ENCODE measurements at places on chromosomes 4 and X.

DNA sequence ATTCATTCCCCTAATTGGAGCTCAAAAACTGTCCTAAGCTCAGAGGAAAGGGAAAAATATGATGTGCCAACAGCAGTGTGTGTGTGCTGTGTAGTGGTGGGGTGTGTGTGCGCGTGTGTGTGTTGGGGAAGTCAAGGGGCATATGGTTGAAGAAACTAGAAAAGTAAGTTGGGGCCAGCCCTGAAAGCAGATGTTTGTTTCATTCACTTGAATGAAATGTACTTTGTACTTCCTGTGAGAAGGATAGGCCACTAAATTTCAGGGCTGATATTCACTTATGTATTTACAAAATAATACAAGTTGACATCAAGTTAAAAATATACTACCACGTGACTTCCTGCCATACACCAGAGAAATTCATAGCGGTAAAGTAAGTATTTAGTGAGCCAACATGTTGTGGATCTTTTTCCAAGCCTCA, 151.3 kb upstream of the JADE1 start:
- peak; percentile 69 for DNase-seq

DNA sequence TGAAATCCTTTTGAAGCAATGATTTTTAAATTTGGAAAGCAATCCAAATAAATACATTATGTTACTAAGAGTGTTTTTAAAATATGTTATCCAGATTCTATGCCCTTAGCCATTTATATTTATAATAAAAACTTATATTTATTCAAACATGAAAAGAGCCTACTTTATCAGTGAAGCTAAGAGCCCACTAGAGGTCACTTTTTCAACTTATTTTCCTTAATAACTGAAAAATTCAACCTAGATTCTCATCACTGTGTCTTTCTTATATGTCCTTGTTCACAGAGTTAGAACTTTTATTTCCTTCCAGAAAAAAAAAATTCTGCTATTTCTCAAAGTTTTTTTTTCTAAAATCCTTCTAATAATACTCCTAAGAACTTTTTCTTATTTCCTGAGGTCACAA, 23.9 kb downstream of the PRDM8 start:
- DNase-seq = no peak

GRCh38 chrX:72176981-72177380, 4.6 kb upstream of the PIN4 start:
- DNase-seq = peak; percentile 4

GRCh38 chrX:11533199-11533651, 132.5 kb downstream of the ARHGAP6 start:
- DNase-seq = peak; percentile 65

GRCh38 chrX:57596109-57596508, 4.3 kb downstream of the ZXDB start:
- DNase-seq = no peak

- no peak for DNase-seq
Observed at GRCh38 chr4:114791976-114792375, 193.4 kb downstream of the UGT8 start.

GRCh38 chrX:119340606-119341205, 58.4 kb upstream of the SLC25A43 start:
- no peak for DNase-seq

GRCh38 chrX:25049357-25049756, 33.6 kb upstream of the ARX start:
- DNase-seq = peak; percentile 4

DNA sequence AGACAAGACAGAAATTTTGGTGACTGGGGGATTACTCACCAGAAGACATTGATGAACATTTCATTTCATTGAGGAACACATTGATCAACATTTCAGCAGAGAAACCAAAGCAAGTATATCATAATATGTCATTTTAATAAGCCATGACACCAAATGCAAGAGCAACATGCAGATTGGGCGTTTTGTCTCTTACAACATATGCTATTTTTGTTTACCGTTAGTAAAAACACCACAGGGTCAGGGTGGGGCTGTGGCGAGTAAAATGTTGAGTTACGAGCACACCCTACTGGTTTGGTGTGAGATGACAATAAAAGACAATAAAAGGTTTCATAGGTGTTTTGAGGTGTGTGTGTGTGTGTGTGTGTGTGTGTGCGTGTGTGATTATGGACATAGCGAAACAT, 294.5 kb downstream of the PDGFC start:
- DNase-seq = no peak

DNA sequence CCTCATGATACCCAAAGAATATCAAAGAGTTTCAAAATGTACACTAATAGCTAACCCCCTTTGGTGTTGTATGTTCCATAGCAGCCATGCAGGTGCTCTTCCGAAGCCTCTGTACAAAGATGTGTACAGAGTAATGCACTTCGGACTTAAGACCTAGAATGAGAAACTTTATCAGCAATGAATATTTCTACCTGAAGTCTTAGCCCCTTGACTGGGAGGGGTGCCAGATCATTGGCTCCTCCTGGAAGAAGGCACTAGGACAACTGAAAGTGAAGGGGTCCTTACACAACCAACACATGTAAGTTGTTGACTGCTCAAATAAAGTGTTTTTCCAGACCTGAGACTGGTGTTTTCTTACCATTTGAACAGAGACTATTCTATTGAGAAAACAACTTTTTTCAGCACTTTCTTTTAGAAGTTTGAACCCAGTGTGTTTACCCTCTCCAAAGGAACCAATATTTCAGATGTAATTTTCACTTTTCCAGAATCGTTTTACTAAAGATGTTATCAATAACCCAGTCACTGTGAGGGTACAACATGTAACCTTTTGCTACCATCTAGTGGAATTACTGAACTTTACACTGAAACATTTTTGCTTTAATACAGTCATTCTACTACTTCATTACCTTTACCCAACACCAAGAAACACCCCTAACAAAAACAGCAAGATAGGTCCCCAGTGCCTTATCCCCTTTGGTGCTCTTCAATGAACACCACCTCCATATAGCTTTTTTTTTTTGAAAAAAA, 33.3 kb upstream of the PRDX4 start:
- DNase-seq = no peak

GRCh38 chr4:148289740-148290139, 152.5 kb downstream of the NR3C2 start:
- no peak for DNase-seq

- no peak for DNase-seq
Observed at GRCh38 chr4:125235971-125236370, 78.8 kb upstream of the FAT4 start.

GRCh38 chr4:165053645-165054044, at the start of gene TRIM75:
TRIM75 (plus strand) TSS chr4:165053866; CDS start chr4:165059148, 5,282 bp downstream.
- no peak for DNase-seq

DNA sequence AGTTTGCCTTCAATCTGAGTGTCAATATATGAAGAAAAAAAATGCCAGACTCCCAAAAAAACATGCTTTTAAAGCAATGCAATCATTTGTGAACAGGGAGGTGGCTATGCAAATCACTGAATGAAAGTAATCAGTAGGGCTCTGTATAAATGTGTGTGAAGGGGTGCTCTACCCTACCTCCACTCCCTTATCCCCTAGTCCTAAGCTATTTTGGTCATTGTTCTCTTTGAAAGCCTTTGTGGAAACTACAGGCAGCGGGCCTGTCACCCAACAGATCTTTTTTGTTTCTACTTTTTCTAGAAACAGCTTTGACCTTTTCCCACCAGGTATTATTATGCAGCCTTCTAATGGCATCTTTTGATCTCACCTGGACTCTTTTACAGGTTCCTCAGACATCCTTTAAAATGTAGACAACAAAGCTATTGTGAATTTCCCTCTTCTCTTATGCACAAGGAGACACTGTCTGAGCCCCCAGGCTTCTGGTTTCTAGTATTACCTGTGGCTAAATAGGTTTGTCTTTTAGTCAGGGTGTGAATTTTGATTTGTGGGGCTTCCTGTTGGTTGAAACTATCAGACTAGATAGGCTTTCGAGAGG, 9.2 kb downstream of the BOD1L1 start:
- DNase-seq = no peak

DNA sequence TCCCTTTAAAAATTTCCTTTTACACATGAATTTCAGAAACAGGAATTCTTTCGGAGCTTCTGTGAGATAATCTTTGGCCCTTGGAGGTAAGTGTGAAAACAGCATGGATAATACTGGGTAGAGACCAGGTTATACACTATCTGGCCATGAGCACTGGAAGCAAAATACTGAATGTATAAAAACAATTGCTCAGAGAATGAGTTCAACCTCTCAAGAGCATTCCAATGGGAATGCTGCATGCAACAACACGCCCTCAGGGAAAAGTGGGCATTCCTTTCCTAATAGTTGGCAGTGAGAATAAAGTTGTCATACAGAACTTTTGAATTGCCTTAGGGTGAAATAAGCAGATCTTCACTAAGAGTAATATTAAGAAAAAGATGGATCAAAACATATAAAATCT, 574.8 kb upstream of the DIPK2B start:
- DNase-seq = no peak

DNA sequence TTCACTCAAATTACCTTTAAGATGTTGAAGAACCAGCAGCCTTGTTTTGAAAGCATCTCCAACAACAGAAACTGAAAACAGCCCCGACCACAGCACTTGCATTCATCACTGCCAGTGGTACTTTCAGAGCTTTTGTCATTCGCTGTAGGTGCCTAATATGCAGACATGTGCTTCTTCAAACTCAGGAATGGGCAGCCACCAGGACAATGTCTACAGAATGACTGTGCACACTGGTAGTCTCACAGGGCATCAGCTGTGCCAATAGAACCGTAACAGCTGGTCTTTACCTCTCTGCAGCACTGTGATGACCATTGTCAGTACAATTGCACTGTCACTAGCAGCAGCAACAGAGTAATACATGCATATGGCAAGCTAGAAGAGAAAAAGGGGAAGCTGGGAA, 1149.7 kb downstream of the STPG2 start:
- no peak for DNase-seq

DNA sequence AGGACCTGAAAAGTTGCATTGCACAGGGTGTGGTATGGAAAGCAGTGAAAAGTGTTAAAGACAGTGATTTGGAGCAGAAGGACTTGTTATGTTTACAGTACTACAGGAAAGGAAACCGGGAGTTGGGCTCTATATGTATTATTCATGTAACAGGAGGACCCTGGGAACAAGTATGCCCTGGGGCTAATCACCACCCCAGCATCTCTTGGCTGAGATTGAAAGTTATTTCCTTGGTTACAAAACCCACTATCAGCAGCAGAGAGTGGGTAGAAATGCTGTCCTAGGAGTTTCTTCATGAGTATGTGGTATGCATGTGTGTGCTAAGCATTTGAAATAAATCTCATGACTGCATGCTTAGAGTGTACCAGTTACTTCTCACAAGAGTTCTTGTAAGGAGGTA, 46.9 kb downstream of the STK32B start:
- no peak for DNase-seq

DNA sequence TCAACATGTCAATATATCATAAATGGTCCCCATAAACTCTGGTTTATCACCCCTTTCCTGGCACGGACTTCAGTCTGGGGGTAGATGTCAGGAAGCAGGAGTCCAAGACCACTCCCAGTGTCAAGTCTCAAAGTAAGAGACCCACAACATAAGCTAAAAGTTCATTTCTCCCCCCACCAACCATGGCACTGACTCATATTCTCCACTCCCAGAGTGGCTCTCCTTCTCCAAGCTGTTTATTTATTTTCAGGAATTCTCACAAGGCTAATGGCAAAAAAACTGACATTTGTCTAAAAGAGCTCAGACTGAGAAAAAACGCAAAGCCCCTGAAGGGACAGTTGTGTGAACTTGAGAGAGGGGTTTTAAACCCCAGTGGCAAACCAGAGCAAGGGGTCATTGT, 217.0 kb downstream of the RAB28 start:
- no peak for DNase-seq

GRCh38 chrX:42988700-42989099, 210.7 kb upstream of the PPP1R2C start:
- DNase-seq = no peak

DNA sequence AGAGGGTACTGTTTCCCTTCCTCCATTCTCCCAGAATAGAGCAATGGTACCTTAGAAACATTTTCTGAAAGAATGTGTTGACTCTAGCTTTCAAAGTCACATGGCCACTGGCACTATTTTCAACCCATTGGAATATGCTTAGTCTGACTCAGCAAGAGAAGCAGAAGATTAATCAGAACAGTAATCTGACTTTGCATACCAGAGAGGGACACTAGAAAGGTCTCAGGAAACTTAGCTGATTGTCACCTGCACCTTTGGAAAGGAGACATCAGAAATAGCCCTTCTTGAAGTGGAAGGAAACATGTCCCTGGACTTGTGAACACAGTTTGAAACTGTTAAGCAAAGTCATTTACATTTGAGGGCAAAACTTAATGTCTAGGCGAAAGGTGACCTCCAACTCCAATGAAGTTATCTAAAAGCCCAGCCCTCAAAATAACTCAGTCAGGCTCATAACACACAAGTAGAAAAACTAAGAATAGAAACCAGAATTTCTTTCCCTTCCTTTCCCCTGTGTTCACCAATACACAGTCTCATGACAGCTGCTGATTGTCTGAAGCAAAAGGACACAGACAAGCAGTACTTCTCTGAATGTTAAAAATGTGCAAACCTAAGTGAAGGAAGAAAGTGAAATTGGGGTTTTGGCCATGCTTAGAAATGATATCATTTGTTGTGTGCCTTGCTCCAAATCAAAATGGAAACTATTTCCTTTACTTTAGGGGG, 270.8 kb downstream of the GRIA3 start:
- DNase-seq = no peak

DNA sequence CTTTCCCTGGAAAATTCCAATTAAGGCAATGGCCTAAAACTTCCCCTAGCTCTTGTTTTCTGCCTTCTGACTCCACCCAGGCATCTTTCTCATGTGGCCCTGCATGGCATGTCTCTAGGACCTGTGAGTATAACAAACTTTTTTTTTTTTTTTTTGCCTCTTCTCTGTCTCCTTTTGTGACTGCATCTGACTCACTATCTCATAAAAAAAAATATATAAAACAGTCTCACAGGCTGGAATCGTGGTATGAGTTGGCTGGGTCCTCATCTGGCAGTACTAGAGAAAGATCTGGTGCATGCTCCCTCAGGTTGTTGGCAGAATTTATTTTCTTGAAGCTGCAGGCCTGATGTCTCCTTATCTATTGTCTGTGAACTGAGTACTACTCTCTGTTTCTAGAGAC, 313.9 kb downstream of the TECRL start:
- DNase-seq = no peak

DNA sequence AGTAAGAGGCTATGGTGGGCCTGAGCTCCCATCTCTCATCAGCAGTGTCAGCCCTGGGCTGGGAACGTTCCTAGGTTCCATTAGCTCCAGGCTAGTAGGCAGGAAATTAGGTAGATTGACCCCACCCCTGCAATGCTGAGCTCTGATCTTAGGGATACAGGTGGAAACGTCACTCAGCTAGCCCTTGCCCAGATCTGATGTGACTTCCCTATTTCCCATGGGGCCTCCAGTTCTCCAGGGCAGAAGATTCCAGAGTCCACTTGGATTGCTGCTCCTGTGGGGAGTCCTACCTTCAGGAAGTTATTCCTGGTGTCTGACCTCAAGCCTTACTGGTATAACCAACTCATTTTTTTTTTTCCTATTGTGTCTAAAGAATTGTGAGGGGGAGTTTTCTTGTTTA, 81.1 kb downstream of the EFNB1 start:
- no peak for DNase-seq

DNA sequence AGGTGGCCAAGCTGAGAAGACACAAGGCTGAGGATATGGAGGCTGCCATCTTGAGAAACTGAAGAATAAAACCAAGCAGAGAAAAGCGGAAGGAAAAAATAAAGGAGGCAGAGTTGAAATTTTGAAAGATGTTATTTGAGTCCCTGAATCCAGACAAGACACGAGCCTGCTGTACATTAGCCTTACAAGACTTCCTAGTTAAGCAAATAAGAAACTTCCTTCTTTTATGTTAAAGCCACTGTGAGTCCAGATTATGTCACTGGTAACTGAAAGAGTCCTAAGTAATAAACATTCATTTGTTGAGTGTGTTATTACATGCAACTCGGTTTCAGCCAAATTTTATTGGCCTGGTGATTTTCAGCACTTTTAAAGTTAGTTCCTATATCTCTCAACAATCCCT, 30.4 kb downstream of the DRD5 start:
- DNase-seq = no peak
